Omental fat pad (tissue), 4 donors: ENCODE measurements at places on chromosomes 1 and 21.
A peak's percentile ranks its signal among the peaks of the same experiment; 100 is the strongest.

- no peak for DNase-seq
Measured at GRCh38 chr1:182301467-182302198, 90.0 kb downstream of the GLUL start.

DNA sequence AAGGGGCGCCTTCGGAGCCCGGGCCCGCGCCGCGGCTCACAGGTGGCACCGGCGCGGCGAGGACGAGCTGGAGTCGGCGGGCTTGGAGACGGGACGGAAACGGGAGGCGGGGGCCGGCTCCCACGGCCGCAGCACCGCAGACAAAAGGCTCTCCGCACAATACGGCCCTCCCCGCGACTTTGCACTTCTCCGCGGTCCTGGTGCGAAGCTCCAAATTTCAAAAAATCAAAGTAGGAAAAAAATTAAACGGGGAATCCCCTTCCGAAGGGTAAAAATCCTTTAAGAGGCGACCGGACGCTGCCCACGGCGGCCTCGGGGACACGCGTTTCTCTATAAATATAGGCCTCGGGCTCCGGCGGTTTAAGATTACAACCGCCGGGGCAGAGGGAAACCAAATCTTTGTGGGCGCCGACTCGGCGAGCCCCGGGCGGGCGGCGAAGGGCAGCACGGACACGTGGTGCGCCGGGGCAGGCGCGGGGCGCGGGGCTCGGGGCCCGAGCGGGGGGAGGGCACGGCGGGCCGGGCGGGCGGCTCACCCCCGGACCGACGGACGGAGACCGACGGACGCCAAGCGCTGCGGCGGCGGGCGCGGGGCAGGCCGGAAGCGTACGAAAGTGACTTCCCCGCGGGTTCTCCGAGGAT, 453 bp downstream of the PABPC4 start:
- DNase-seq = no peak

- no peak for DNase-seq
Measured at GRCh38 chr21:45788637-45789506, 145.3 kb downstream of the PCBP3 start.

DNA sequence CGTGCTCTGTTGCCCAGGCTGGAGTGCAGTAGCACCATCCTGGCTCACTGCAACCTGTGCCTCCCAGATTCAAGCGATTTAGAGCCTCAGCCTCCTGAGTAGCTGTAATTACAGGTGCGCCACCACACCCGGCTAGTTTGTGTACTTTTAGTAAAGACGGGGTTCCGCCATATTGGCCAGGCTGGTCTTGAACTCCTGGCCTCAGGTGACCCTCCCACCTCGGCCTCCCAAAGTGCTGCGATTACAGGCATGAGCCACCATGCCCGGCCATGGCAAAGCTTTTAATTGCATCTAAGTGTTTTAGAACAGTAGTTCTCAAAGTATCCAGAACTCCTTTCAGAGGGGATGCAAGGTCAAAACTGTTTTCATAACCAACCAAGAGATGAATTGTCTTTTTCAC, 25.1 kb upstream of the IFNGR2 start:
- no peak for DNase-seq

GRCh38 chr1:61079898-61080336, 2.4 kb upstream of the NFIA start:
- DNase-seq = peak; percentile 50

DNA sequence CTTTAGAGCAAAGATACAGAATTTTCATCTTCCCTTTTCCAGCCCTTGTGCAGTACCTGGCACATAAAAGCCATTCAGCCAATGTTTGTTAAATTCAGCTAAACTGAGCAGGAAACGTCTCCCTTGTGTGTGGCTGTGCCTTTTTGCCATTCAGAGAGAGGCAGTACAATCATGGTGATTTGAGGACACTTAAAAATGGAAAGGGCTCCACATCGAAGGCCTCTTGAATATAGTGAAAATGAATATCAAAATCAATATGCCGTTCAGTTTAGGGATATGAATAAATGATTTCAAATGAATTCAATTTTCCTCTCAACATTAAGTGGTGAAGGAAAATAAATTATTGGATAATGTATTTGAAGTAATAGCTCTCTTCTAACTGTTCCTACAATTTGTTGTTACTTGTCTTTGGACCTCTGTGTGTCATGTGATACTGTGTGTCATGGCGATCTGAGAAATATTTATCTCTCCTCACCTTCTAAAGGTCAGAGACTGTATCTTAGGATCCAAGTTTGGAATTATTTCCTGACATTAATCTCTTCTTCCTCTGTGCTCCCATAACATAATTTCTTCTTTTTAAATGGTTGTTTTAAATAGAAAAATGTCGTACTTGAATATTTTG, 355.6 kb upstream of the ST6GALNAC5 start:
- DNase-seq = no peak

DNA sequence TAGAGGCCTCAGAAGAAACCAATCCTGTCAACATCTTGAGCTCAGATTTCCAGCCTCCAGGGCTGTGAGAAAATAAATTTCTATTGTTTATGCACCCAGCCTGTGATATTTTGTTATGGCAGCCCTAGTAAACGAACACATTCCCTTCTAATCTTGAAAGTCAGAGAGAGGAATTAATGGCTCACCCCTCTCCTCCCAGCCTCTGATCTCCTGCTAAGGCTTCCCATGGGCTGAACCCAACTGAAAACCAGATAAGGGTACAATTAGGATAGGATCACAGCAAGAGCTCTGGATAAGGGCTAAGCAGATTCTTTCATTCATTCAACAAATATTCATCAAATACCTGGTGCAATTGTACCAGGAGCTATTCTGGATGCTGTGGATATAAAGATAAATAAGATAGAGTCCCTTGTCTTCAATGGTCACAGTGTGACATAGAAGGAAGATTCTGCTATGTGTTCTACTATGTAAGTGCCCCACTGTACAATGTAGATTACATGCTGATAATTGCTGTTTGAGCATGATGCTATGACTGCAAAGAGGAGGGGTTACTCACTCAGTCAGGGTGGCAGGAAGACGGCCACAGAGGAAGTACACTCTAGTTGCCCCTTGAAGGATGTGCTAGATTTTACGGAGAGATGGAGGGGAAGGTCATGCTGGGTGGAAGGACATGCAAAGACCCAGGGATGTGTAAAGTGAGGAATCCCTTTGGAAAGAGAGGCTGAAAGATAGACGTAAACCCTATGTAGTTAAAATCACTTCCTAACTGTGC, 203.3 kb upstream of the JUN start:
- DNase-seq = no peak

GRCh38 chr21:28444111-28444510, 548.6 kb downstream of the LTN1 start:
- no peak for DNase-seq

DNA sequence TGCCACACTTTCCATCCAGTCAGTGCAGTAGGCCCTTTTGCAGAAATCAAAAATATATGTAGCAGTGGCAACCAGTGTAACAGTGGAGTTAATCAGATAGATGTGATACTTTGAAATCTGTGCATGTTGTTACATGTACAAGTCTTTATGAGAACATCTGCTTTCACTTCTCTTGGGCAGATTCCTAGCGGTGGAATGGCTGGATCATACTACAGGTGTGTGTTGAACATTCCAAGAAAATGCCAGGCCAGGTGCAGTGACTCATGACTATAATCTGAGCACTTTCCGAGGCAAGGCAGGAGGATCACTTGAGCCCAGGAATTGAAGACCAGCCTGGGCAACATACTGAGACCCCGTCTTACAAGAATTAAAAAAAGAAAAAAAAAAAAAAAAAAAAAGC, 55.3 kb downstream of the GNB1 start:
- no peak for DNase-seq
